ENCODE measurements at places on chromosomes 11 and 22.

GRCh38 chr22:42768385-42769035 lies 47.8 kb upstream of the A4GALT start:
- DNase-seq = no peak

- peak; percentile 63 for DNase-seq
Measured at GRCh38 chr22:36301384-36301828, 48.5 kb downstream of the APOL1 start.

GRCh38 chr22:23008896-23009295 lies 61.4 kb upstream of the GNAZ start:
- DNase-seq = no peak

- DNase-seq = no peak
Measured at GRCh38 chr11:65210361-65210731, 28.6 kb downstream of the CAPN1 start.

GRCh38 chr11:33040862-33041453 lies 1.6 kb downstream of the TCP11L1 start:
- no peak for DNase-seq

DNA sequence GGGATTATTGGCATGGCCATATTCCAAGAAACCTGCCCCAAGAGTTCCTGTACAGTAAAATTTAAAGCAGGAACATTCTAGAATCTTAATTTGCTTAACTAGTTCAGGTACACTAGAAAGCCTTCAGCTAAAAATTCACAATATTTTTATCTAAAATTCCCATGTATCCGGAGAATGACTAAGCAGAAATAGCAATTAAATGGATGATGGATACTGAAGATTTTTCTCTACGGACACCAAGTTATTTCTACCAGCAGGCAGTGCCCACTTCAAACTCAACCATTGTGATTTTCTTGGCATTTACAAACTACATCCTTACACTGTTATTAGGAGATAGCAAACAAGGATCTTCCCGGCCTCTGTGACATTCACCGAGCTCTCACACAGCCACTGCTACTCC lies 2.9 kb downstream of the PATE3 start:
- DNase-seq = no peak

GRCh38 chr22:45435544-45436139 lies 22.1 kb downstream of the RIBC2 start:
- peak; percentile 90 for DNase-seq

GRCh38 chr11:6397636-6398035 lies 7.4 kb downstream of the SMPD1 start:
- DNase-seq = no peak

DNA sequence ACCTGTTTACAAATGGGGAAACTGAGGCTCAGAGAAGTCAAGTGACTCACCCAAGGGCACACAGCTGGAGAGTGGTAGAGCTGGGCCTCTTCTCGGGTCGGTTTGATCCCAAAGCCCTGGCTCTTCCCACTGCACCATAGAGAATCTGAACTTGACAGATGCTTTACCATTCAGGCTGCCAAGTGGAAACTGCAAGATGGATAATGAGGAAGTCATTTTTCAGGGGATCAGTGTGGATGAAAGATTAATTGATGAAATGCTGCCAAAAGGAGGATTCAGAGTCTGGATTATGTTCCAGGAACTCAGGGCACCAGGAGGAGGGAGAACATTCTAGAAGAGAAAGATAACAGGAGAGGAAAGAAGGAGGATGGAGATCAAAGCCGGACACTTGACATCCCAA lies 185.9 kb upstream of the ZBED5 start:
- DNase-seq = no peak

GRCh38 chr11:102886999-102887398 lies 12.2 kb upstream of the MMP12 start:
- no peak for DNase-seq

DNA sequence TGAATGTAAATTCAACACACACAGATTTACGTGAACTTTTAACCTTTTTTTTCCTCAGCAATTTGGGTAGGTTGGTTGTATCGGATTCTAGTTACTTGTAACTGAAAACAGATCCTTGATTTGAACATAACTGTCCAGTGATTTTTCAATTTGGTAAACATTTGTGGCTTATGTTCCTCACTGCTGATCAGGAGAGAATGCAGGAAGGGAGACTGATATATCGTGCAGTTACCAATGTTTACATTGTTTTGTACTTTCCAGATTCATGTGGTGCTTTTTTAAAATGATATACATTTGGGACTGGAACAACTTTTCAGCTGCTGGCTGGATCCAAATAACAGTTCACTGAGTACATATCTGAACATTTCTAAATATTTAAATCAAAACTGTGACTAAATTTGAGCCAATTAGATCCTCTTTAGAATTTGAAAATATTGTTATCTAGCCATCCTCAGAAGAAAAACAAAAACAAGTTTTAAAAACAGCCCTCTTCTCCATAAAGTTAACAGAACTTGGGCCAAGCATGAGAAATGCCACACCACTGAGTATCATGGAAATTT lies 84.3 kb upstream of the MTMR2 start:
- peak; percentile 50 for DNase-seq

DNA sequence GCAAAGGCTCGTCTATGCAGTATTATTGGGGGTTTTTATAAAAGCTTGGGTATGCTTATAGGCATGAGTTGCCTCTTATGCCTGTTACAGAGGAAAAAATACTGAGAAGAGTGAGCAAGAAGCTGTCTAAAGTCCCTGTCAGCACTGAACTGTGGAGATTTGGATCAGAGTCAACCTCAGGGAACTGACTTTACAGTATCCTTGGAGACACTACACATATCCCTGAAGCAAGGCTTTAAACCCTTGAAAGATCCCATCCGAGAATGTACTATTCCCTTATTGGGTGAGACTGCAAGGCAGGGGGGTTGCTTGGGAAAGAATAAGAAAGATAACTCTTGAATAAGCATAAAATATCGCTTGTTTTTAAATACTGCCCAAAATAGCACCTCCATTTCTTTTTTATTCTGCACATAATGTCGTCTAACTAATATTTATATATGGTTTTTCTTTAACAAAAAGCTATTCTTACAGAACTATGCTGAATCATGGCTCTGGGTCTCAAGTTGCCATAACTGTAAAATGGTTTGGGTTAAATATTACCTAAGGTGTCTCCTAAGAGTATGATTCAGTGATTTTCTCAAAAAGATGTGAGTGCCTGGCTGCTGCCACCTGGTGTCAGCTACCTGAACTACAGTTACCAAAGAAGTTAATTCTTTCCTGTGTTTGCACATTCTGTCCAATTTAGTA lies 1062.8 kb downstream of the DLG2 start:
- DNase-seq = peak; percentile 34

DNA sequence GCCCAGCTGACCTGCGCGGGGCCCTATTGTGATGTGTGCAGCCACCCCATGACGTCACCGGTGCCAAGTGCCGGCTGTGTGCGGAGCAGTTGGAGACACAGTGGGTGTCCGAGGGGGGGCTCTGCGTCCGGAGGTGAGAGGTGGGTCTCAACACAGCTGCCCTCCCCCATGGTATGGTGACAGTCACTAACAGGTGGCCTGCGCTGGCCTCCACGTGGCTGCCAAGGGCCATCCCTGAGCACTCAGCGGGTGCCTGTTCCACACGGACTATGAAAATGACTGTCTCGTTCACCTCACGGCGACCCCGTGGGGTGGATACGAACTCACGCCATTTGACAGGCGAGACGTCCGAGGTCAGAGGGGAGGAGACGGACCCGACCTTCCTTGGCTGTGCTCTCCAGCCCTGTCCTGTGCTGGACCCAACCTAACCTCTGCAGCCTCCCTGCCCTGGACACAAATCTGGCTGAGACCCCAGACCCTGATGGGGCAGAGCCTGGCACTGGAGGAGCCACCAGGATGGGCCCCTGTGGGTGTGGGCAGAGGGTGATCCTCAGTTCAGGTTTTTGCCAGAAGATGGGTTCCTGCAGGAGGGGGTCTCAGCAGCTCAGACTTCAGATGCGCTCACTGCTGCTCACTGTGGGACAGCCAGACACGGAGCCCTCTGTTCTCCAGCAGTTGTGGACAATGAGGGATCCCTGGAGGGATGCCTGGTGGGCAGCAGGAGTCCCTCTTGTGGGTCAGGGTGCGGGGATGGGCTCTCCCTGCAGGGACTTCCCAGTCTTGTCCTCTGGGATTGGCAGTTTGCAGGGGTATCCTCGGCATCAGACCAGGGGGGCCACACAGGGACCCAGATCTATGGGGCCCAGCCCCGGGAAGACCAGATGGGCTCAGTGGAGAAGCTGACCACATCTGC lies 6.3 kb downstream of the HRAS start:
- DNase-seq = no peak

- DNase-seq = peak; percentile 27
Measured at GRCh38 chr11:128725630-128726319, 31.9 kb downstream of the FLI1 start.

DNA sequence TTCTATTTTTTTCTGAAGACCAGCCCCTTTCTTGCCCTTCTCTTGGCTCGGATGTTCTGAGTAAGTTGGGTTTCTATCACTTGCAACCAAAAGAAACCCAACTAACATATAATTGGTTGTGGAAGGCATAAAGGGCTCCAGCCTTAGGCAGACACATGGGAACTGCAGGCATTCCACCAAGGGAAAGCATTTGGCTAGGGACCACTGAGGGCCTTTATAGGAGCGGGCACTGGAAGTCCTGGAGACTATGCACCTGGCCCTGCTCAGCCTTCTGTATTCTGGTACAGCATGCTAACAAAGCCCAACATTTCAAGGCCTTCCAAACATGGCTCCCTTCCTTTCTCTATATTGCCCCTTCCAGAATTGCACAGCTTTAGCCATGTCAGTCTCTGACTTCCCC lies 17.6 kb upstream of the LMO1 start:
- DNase-seq = no peak

DNA sequence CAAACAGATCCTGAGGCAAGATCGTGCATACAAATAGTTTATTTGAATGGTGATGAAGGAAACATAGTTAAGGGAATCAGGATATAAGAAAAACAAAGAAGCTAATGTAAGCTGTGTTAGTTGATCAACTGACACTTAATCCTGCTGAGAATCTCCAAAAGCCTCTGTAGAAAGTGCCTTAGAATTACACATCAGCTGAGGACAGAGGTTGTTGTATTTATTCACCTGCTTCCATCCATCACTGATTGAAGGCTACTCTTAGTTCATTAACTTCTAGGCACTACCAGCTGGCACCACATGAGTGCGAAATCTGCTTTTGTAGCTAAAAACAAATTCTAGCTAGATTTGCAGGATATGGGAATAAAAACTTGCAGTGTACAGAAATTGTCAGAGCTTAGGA lies 1082.0 kb upstream of the CNTN5 start:
- DNase-seq = no peak

- peak; percentile 21 for DNase-seq
Measured at GRCh38 chr11:32231909-32232493, 141.1 kb downstream of the RCN1 start.

- peak; percentile 84 for DNase-seq
Measured at GRCh38 chr11:79081471-79082031, 359.3 kb downstream of the TENM4 start.

GRCh38 chr11:50072226-50073112 lies 39.8 kb downstream of the OR4C45 start:
- no peak for DNase-seq

GRCh38 chr11:36757075-36757474 lies 159.0 kb upstream of the RAG2 start:
- DNase-seq = peak; percentile 32

GRCh38 chr11:71406681-71407080 lies 41.5 kb downstream of the DHCR7 start:
- no peak for DNase-seq

DNA sequence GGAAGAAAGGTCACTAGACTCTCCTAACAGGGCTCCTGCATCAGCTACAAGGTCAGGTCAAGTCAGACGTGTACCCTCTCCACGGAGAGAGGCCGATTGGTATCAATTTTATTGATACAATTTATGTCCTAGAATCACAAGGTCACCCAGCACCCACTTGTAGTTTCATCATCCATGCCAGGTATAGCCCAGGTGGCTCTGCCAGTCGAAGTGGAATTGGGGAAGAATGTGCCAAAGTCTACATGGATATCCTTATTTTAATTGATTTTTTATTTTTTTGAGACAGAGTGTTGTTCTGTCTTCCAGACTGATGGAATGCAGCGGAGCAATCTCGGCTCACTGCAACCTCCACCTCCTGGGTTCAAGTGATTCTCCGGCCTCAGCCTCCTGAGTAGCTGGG lies 334.1 kb downstream of the SHANK2 start:
- DNase-seq = no peak

DNA sequence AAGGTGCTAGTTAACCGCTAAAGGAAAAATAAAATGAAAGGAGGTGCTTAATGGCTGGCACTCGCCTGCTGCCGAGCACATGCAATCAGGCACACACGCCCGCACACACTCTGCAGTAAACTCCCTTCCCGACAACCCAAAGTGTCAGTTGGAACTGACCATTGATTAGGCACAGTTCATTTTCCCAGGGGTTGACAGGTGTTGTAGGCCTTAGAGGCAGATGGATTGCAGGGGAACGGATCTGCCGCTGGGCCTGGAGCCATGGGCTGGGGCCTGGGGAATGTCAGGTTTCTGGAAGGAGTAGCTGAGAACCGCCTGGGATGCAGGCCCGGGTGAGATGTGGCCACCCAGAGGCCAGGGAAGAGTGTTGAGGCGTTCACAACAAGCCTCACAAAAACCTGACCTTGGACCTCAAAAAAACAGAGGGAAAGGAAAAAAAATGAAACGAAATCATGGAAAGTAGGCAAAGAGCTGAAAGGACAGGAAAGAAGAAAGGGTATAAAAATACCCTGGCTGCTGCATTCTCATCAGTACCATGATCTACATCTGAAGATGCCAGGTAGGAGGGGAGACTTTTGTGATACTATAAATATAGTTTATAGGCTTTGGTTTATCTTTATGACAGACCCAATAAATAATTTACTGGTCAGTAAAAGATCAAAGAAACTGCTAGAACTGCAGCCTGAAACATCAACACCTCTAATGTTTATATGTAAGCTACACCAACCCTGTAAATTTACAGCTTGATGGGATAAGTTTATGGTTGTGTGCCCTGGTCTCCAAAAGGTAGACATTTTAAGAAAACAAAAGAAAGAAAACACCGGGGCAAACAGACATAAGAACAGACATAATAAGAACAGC lies 313.4 kb downstream of the BUD13 start:
- no peak for DNase-seq

DNA sequence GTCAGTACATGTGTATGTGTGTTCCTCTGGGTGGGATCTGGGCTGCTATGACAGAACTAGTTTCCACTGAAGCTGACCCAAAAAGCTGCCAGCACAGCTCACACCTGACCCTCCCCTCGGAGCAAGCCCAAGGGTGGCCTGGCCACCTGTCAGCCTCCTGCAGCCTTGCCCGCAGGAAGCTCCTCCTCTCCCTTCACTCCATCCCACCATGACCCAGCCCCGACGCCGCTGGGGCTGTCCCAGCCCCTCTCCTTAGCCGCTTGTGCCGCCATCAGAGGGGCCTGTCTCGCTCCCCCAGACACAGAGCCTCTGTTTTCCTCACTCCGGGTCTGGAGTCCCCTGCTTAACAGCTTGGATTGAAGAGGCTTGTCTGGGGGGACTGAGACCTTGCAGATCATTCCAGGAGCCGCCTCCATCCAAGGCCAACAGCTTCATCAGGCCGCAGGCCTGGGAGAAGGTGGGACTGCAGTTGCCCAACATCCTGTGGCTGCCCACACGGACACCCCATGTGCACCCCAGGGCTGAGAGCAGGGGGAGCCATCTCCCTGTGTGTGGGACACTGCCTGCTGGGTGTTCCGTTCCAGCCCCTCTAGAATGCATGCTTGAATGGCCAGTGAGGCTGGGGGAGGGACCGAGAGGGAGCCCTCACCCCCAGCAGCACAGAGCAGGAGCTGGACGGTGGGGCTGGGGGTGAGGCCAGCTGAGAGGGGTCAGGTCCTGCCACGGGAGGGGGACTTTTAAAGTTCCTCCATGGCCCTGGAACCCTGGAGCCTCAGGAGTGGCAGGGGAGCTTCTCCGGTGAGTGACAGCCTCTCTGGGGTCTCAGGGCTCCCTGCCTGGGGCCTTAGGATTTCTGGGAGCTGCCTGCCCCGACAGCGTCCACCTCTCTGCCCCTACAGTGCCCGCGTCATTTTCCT lies 696 bp downstream of the MRGPRF start:
- peak; percentile 36 for DNase-seq

All from fibroblast of upper back skin (primary cell).